GM03348 (cell line): ENCODE measurements at places on chromosomes 4 and X.
A peak's percentile ranks its signal among the peaks of the same experiment; 100 is the strongest.

- no peak for DNase-seq
These were observed 6.3 kb downstream of the DACH2 start for GRCh38 chrX:86154553-86154952.

GRCh38 chr4:101345596-101346350, 1.6 kb downstream of the PPP3CA start:
- DNase-seq, result peak; percentile 80

DNA sequence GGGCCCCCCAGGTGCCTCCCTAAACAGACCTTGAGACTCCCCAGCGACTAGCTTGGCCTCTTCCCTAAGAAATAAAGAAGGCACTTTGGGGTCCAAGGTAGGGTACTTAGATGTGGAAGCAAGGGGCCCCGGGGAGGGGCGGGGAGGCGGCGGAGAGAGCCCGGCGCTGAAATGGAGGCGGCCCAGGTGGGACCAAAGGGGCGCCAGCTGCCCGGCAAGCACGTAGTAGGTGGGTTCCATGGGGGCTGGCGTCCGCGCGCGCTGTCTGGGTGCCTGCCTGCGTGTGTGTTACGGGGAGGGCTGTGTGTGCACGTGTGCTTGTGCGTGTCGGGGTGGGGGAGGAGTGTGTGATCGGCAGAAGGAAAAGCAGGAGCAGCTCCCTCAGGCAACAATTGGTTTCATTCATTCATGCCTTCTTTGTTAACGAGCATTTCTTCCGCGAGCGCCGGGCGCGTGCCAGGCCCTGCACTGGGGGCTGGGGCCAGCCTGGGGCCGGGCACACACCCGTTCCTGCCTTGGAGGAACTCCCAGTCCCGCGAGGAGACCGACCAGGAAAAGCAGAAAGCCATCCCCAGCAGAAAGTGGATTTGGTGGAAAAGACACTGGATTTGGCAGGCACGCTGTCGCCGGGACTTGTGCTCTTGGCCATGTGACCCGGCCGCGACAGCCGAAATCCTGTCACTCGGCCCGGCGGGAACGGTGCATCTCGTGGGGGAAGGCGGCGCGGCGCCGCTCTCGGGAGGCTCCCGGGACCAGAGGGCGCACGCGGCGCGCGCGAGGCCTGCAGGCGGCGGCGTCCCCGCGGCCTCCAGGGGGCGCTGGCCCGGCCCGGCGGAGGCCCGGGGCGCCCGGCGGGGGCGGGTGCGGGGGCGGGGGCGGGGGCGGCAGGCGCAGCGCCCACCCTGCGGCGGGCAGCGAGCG, 3.3 kb upstream of the DUSP9 start:
- peak; percentile 57 for DNase-seq

GRCh38 chrX:48826876-48827653, 752 bp downstream of the ERAS start:
- no peak for DNase-seq

DNA sequence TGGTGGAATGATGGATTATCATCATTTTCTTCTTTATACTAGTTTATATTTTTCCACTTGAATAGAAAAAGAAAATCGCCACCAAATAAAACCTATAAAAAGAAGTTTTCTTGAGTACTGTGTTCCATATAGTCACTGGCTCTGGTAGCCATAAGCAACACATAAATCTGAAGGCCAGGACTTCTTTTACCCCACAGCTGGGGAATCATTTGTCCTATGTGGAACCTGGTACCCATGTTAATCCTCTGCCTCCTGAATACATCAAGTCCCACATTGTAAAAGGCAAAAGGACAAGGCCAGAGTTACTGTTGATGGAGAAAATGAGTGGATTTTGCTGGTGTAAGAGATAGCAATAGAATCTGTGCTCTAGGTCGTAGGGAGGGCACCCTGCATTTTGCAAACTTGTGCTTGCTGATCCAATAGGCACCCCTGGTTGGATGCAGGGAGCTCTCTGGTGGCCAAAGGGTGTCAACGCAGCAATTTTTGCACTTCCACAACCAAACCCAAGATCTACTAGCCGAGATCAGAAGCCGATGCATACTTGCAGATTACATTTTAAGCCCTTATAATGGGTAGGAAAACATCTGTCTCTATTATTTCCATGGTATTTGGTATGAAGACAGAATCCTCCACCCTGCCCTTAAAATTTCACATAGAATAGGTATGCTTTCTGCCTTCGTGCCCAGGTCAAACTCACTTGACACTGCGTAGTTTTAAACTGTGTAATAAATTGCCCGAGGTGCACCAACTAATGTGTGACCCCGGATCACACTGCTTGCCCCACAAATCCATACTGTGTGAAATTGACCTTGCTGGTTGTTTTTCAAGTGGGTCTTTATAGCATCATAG, 146.2 kb upstream of the SCML1 start:
- DNase-seq, result peak; percentile 53

DNA sequence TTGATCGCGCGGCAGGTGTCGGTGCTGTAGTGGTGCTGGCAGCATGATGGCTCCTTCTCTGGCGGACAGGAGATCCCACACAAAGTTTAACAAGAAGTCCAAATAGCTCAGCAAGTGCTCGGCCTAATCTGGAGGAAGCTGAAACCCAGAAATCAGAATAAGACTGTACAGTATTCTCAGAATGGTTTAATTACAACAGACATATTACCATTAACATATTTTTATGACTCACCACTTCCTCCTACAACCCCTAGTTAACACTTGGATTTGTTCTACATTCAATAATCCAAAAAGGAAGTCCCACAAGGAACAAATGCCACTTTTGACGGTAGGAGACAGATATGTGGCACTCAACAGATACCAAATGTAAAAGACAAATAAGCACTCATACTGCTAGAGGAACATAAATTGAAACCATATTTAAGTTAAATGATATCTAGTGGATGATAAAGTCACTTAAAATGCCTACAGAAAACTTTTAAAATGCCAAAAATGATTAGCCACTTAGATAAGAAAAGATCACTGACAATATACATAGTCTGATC, 91.2 kb downstream of the HUWE1 start:
- no peak for DNase-seq

DNA sequence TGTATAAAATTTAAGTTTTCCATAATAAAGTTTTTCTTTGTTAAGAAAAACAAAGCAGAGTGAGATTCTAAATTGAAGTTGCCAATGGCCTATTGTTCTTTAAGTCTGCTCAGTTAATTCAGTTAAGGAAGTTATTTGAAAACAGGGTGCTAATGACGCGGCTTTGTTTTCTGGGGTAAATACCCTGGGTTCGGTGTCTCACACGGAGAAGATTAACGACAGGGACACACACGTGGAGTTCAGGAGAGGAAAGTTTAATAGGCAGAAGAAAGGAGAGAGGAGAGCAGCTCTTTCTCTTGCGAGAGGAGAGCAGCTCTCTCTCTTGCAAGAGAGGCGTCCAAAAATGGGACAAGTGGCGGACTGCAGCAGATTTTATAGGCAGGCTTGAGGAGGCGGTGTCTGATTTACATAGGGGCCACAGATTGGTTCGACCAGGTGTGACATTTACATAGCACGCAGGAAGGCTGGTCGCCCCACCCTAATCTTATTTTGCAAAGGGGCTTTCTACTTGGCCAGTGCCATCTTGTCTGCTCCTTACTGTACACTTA, 9.6 kb downstream of the CA5B start:
- no peak for DNase-seq

GRCh38 chr4:106358899-106359298, 9.7 kb downstream of the GIMD1 start:
- peak; percentile 49 for DNase-seq

- no peak for DNase-seq
These were observed 94.2 kb downstream of the NYX start for GRCh38 chrX:41541386-41541785.

DNA sequence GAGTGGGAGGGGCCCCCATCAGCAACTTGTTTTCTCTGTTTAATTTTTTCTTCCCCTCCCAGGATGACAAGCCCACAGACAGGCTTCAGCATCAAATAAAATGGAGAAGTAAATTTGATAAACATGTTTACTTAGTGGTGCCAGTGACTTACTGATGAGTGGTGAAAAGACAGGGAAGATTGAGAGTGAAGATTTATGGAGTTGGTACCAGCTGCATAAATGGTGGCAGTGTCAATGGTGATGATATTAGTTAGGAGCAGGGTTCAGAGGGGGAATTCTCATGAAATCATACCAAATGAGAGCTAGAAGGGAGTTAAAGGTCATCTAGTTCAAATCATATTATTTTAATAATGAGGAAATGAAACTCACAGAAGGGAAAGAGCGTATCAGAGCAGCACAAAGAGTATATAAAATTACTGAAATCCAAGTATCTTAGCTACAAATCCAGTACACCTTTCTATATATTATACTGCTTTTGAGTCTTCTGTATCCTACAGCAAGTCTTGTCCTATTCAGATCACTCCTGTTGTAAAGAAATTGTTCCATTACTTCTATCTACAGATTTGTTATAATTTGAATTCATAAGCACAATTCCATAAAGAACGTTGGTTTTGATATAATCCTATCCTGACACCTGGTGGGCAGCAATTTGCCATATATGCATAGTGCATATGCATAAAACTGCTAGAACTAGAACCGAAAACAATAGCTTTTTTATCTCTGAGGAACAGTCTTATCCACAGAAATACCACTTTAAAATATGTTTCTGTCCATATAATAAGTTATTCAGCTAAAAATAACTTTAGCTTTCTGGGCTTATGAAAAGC, 5.0 kb downstream of the P2RY10 start:
- no peak for DNase-seq

DNA sequence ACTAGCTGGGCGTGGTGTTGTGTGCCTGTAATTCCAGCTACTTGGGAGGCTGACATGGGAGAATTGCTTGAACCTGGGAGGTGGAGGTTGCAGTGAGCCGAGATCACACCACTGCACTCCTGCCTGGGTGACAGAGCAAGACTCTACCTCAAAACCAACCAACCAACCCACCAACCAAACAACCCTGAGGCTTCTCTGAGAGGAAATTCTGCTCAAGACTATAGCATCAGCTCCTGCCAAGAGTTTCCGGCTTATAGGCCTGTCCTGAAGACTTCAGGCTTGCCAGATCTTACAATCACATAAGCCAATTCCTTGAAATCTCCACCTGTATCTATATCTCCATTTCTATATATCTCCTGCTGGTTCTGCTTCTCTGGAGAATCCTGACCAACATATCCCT, 173.8 kb upstream of the TBC1D9 start:
- DNase-seq, result no peak

- no peak for DNase-seq
These were observed 5.3 kb upstream of the CFP start for GRCh38 chrX:47634871-47635575.

DNA sequence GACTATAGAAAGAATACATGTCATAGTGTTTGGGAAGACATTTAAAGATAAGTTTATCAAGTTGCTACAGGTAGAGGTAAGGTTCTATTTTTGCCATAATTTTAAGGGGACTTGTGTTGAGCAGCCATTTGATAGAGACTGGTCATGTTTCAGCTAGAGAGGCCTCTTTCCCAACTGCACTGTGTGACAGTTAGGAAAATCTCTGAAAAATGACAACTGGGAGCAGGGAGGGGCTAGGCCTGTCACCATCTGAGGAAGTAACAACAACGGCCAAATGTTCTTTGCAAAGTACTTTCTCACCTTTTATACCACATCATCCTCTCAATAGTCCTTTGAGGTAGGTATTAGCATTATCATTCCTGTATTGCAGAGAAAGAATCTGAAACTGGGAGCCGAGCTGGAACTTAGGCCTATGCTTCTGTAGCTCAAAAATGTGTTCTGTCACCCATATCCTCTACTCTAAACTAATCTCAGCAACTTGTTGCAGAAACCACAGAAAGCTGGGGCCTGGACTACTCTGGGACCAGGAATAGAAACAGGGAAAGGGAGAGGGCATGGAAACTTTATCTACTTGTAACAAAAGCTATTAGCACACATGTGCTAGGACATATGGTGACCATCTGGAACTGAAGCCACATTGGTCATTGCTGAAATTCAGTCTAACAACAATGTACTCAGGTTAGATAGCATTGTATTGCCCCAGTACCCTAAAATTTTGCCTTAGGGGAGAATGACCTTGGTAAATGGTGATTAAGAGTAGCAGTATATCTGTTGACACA, 198.9 kb downstream of the MID1IP1 start:
- DNase-seq, result peak; percentile 8

DNA sequence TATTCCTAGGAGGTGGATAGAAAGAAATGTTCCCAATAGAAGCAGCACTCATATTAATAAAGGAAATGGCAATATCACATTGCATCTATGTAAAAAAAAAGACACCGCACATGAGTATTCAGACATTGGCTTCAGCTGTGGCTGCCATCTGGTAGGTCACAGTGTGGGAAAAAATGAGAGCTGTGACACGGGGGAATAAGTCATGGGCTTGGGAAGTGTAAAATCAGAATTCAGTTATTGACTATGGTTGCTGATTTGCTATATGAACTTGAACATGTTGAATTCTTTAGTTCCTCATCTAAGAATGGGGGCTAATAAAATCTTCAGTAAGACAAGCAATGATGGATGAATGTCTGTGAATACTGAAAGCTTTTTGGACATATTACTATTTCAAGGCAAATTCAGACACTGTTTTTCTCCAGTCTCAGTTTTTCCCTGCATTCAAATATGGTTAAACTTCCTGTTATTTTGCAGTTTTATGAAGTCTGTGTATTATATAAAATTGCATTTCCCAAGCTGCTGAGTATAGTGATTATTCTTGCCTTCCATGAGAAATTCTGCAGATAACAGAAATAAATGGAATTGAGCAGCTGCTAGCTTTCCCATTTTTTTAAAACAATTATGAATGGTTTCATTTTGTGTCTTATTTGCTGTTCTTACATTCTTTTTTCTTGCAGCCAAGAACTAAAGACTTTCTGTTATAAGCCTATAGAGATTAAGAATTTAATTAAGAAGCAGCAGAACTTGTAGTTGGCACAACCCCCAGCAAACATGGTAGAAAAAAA, 221.0 kb downstream of the ANKRD50 start:
- no peak for DNase-seq

DNA sequence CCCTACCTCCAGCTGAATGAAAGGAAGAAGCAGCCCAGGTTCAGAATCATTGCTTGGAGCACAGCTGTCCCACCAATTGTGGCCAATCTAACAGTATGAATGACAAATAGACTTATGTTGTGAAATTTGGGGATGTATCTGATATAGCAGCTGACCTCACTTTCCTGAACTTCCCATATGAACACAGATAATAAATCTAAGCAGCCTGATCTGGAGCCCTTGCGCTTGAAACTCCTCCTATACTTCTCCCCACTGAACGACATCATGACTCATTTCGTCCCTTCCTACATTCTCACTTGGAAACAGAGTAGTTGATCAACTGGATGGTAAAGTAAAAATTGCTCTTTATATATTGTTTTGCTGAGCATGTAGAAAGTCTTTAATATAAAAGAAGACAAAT, 24.2 kb upstream of the AMELX start:
- DNase-seq, result no peak
